ENCODE measurements at places on chromosomes 7 and 10.
A peak's percentile ranks its signal among the peaks of the same experiment; 100 is the strongest.

DNA sequence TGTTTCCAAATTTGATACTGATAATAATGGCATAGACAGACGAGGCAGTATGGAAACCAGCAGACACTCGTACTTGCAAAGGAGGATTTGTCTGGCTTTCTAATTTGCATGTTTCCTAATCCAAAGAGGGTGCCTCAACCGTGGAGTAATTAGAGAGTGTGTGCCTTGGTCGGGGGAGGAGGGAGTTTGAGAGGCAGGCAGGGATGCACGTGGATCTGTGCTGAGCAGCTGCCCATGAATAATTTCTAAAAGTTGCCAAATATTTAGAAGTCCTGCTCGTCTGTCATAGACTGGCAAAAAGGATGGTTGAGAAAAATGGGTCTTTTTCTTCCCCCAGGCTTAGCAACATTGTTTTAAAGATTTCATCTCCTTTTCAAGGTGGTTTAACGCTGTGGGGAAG is 69.4 kb downstream of the PTPRE start:
- no peak for DNase-seq

GRCh38 chr7:135617781-135618180 is 44.5 kb upstream of the STMP1 start:
- DNase-seq: no peak

GRCh38 chr7:115417662-115418061 is 495.8 kb downstream of the MDFIC start:
- peak; percentile 16 for DNase-seq

- no peak for DNase-seq
These were observed 87.9 kb downstream of the DPY19L1 start for GRCh38 chr7:34949361-34949760.

DNA sequence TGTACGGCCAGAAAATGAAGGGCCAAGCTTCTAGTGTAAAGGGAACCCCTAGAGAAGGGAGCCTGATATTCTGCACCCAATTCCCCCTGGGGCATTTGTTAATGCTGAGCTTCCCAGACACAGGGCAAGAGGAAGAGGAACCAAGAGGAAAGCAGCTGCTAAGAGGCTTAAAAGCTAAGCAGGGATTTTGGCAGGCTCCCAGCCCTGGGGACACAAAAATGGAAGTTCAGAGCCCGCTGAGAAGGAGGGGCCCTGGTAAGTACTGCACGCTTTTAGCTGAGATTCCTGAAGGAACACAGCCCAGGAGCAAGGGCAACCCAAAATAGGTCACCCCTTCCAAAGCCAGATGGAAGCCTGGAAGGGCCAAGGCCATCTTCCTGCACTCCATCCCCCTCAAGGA is 387.3 kb upstream of the MGMT start:
- DNase-seq: no peak

DNA sequence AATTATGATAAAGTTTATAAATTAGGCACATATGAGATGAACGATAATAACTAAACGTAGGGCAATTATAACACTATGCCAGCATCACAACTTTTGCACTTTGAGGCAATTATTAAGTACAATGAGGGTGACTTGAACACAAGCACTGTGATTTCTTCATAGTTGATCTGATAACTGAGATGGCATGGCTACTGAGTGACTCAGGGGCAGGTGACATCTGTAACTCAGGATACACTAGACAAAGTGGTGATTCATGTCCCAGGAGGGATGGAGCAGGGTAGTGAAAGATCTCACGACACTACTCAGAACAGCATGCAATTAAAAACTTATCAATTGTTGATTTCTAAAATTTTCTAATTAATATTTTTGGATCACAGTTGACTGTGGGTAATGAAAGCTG is 98.3 kb upstream of the ARHGAP21 start:
- DNase-seq: no peak

- DNase-seq: no peak
These were observed 2.5 kb upstream of the ZNF33A start for GRCh38 chr10:38007991-38008390.

DNA sequence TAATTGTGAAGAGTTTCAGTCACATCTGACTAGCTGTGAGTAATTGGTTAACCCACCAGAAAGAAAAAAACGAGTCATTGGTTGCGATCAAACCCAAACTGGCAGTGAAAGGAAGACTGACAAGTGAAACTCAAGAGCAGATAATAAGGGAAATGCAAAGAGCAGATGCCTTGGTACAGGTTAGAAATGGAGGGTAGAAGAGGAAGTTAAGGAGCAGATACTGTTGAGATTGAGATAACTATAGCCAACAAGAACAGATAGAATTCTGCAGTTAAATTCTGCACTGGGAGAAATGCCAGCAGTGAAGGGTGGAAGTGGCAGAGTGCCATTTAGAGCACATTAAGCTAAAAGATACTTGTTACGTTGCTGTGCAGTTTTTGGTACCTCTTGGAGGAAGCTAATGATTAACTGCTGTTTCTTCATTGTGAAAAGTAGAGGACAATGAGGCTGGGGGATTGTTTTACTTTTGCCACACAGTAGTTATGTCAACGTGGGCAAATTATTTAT is 65.8 kb downstream of the CDK13 start:
- no peak for DNase-seq

DNA sequence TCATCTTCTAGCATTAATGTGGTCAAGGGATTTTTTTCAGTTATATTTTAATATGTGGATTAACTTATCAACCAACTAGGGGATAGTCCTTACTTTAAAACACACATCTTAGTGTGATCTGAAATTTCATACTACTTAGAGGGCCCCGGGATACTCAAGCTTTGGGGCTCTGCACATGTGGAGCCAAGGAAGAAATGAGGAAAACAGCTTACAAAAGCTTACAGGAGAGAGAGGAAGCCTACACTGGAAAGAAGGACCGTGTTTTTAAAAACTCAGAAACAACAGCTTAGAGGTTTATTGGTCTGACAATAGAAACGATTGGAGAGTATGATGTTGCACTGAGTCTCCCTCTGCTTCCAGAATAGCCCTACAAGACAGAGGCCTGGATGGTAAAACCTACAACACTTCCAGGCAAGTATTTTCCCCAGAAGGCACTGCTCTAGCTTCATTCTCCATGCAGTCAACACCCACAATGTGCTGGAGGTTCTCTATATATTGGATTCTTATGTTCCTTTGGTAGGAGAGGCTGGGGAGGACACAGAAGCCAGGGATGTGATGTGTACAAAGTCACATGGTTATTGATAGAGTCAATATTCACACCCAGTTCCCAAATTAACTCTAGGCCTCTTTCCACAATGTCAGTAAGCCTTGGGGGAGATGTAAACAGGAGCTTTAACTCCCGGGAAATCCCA is 47.3 kb downstream of the JCAD start:
- DNase-seq: no peak

DNA sequence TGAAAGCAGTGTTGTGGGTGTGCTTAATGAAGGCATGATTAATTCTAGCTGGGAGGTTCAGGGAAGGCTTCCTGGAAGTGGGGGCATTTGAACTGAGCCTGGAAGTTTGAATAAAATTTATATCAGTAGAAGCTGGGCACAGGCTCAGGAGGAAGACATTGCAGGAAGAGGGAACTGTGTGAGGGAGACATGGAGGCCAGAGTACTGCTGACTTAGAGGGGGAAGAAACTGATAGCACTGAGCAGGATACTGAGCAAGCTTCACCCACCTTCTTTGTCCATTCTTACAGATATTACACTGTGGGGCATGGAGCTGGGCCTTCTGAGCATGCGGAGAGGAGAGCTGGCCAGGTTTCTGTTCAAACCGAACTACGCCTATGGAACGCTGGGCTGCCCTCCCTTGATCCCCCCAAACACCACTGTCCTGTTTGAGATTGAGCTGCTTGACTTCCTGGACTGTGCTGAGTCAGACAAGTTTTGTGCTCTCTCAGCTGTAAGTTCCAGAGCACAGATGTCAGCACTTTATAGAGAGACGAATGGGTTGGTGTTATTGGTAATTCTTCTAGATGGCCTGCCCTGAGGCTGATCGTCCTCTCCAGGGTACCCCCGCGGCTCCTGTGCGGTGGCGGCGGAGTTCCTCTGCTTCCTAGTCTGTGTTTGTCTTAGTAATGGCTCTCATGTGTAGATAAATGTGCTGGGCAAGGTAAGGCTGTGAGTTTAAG is 2.1 kb downstream of the FKBP6 start:
- DNase-seq: no peak

DNA sequence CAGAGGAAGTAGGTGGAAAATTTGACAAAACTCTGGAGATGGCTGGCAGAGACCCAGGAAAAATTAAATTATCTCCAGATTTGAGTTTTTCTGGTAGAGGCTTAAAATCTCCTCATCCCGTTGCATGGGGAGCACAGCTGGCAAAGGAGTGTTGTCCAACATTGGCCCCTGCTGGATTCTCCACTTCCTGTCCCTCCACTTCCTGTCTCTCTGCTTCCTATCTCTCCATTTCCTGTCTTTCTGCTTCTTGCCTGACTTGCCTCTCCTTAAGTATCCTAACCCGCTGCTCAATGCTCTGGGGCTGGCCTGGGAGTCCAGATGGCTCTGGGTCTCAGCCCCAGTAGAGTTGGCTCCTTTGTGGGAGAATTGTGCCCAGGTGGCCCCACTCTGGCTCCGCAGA is 65.8 kb upstream of the EMX2 start:
- no peak for DNase-seq

- DNase-seq: no peak
These were observed 70.3 kb downstream of the CCSER2 start for GRCh38 chr10:84398696-84399095.

- DNase-seq: no peak
These were observed 10.1 kb downstream of the PAPOLB start for GRCh38 chr7:4851459-4852422.

- DNase-seq: no peak
These were observed 486.1 kb upstream of the NRP1 start for GRCh38 chr10:33820531-33820930.

DNA sequence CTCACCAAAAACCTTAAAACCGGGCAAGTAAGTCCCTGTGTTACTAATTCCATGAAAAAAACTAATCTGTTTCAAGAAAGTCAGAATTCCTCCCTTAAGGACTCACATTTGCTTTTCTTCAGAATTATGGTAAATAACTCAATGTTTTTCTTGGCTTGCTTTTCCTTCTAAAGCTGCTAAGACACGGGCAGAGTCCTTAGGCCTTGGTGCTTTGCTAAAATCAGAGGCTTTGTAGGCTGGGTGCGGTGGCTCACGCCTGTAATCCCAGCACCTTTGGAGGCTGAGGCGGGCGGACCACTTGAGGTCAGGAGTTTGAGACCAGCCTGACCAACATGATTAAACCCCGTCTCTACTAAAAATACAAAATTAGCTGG is 32.0 kb downstream of the GNA12 start:
- no peak for DNase-seq

DNA sequence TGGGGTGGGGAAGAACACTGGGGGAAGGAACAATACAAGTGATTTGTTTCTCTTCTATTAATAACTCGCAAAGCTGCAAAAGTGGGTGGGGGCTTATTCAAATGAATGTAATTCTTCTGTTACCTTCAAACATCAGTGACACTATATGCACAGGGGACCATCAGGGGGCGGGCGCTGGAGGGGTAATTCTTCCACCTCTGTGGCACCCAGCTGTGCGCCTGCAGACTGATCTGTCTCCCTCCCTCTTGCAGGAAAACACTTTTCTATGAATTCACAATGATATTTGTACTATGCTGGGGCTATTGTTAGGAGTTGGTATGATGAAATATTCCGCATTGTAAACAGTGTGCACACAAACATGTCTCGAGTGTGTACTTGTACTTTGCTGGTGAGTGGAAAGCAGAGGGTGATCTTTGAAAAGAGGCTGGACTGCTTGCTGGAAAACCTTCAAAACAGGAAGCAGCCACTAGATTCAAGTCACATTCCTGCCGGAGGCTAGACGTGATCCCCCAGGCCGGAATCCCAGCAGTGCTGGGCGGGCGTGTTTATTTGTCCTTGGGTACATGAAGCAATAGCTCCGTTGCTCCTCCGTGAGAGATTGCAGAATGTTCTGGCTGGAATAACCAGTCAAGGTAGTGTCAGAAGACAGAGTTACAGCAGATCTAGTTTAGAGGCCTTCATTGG is 15.8 kb upstream of the BNIP3 start:
- DNase-seq: no peak

- no peak for DNase-seq
These were observed 110.7 kb downstream of the ICA1 start for GRCh38 chr7:8151161-8151725.

- DNase-seq: peak; percentile 46
These were observed 6.1 kb downstream of the CHRM2 start for GRCh38 chr7:136874393-136875032.

DNA sequence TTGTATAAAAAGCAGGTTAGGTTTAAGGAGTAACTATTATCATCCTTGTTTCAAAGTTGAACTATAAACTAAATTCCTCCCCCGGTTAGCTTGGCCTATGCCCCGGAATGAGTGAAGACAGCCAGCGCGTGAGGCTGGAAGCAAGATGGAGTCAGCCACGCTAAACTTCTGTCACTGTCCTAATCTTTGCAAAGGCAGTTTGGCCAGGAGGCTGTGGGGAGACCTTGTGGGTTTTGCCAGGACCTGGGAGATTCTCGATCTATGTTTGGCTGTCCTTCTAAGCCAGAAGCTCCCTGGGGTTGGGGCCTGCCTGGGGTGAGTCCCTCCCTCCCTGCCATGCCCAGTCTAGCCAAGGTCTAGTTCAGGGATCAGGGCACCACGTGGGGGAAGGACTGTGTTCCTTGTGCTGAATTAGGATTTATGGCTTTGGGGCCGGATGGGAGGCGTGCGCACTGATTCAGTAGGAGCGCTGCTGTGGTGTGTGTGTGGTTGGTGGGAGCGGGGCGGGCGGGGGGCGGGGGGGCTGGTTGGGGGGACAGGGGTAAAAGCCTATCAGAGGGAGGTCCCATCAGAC is 871 bp upstream of the GTF2IRD1 start:
- no peak for DNase-seq

DNA sequence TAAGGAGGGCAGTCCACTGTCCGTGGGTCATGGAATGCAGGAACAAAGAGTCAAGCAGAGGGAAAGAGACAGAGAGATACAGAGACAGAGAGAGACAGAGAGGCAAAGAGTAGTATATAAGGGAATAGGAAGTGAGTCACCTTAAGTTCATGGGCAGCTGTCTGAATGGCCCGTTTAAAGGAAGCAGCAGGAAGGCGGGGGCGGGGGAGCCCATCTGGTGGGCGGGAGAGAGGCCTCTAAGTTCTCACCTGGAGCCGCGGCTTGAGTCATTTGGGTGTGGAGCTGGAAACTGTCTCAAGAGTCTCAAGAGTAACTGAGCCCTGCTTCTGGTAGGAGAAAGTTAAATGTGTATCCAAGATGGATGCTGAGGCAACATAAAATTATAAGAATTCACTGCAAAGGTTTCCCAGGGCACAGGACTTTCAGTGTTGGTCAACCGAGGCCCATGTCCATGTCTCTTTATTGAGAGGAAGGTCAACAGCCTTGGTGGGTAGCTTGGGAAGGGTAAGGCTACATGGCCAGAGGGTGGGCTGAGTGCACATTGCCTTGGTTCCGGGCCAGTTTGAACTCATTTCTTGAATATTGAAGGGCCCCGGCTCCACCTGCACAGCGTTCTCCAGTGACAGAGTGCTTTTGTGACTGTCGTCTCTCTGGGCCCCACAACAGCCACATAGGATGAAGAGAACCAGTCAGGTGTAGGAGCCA is 85.5 kb upstream of the CACUL1 start:
- peak; percentile 48 for DNase-seq

- DNase-seq: no peak
These were observed 4.3 kb downstream of the ZNF3 start for GRCh38 chr7:100077205-100077604.

- no peak for DNase-seq
These were observed 561.1 kb upstream of the STEAP1 start for GRCh38 chr7:89593125-89593524.
